Lung microvascular endothelial cell (primary cell): ENCODE measurements at places on chromosomes 7 and 10. TPM values are rescaled to one million over a fixed set of nuclear protein-coding genes. Genes with fewer than 3 reads are reported as not detected.
A peak's percentile ranks its signal among the peaks of the same experiment; 100 is the strongest.

- DNase-seq, result peak; percentile 48
Observed at GRCh38 chr10:35565602-35566081, 39.5 kb upstream of the GJD4 start.

DNA sequence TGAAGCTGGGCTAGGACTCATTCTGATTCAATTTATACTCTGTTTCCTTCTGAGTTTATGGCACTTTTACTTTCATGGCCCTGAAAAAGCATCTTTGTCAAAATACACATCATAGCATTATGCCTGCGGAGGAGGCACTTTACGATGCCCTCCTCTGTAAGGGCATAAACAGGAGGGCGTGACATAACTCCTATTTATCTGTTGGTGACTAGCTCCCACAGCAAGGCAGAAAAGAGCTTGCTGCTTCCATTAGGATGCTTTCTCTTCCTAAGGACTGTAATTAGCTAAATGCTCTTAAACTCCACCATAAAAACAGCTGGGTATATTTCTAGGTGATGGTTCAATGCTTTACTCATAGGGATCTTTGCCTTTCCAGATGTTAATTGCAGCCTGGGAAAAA lies 315.2 kb upstream of the GHITM start:
- DNase-seq, result no peak

The ECHDC3 gene
- total RNA-seq, result 10.2 and 34.5 TPM in 2 replicates

DNA sequence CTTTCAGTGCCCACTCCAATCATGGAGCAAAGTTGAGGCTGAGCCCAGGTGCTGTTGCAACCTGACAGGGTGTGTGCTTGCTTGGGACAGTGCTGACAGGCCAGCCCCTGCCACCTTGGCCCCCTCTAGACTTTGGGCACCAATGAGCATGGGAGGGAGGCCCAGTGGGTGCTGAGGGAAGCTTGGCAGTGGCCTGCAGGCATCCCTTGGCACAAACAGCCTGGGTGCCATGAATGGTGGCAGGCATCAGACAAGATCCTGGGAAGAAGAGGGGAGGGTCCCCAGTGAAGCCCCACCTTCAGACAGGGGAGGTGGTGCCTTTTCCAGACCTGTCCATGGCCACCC lies 214.0 kb downstream of the GPR158 start:
- DNase-seq, result no peak

- no peak for DNase-seq
Observed at GRCh38 chr7:11584406-11585031, 247.5 kb downstream of the THSD7A start.

- peak; percentile 61 for DNase-seq
Observed at GRCh38 chr7:77651575-77652162, 44.6 kb upstream of the RSBN1L start.

DNA sequence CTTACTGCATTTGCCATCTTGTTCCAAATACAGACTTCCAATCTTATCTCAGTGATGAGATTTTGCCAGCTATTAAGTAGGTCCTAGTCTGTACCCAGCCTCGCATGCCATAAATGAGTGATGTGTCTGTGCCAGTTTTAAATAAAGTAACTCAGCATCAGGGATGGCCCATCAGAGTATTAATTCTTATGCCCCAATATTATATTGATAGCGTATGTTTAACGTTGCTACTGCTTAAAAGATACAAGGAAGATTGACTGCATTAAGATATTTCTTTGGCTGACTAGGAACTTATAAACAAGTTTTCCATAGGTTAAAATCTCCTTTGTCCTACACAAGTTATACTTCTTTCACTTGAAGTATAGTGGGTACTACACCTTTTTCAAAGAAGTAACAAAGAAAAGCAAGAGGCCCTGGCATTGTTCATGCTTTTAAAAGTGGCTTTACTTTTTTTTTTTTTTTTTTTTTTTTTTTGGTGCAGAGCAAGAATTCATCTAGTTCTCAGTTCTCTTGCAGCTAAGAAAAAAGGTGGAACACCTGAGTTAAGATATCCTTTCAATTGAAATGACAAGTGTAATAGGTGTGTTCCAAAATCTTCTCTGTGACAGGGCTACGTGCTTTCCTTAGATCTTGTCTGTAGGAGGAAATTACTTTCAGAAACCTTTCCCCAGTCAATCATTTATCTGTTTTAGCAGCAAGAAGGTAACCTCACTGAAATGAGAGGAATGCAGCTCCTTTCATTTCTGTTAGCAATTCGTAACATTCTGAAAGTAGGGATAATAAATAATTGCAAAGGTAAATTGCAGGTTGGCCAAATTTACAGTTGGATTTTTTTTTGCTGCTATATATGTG lies 245.0 kb downstream of the CELF2 start:
- DNase-seq, result no peak

GRCh38 chr7:93062599-93062998 lies 55.2 kb downstream of the SAMD9 start:
- DNase-seq, result no peak

The CTBP2 gene
- total RNA-seq, result 60.6 and 79.6 TPM in 2 replicates

GRCh38 chr7:50300336-50300735 lies 4.2 kb upstream of the IKZF1 start:
- no peak for DNase-seq

DNA sequence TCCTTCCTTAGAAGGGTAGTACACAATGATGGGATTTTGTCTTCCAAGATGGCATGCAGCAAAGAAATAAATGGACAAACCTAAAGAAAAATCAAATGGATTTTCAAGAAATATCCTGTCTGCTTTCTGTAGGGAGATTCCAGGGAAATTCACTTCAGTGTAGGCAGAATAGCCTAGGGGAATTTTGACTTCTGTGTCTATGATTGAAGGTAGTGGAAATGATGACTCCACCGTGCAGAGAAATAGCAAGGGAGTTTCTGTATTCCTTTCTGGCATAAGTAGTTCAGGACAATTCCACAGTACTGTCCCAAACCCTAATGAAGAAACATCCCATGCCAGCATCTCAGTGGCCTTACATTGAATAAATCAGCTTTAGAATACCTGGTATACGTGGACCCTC lies 9.5 kb downstream of the ATOH7 start:
- no peak for DNase-seq

The MSS51 gene
- total RNA-seq, result 0.22 and 0.60 TPM in 2 replicates

GRCh38 chr10:28305553-28305952 lies 2.7 kb upstream of the MPP7 start:
- DNase-seq, result no peak

The CALN1 gene
- total RNA-seq, result under 0.01 and 0.79 TPM in 2 replicates

The ZNF239 gene
- 0.22 and 0.40 TPM in 2 replicates for total RNA-seq

GRCh38 chr10:65950075-65950474 lies 975.8 kb upstream of the LRRTM3 start:
- DNase-seq, result no peak

GRCh38 chr7:133682364-133683181 lies 429.7 kb downstream of the EXOC4 start:
- DNase-seq, result no peak

The TPK1 gene
- total RNA-seq, result 12.6 and 13.7 TPM in 2 replicates

The C10orf105 gene
- total RNA-seq, result not detected in 2 replicates

DNA sequence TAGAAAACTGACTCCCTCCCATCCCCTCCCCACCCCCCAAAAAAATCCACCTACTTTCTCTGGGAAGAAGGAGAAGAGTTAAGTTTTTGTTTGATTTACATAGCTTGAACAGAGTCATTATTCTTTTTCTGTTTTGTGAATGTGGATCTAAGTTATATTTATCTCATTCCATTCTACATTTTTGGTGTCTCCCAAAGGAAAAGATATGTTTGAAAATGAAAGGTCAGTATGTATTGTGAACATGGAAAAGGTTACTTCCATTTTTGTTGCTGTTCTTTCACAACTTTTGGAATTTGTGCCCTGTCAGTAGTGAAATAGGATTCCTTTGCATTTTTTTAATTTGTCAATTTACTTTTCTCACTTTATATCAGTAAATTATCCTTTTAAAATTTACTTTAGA lies 547.9 kb downstream of the SUGCT start:
- DNase-seq, result no peak

GRCh38 chr10:131129544-131129943 lies 182.0 kb downstream of the TCERG1L start:
- DNase-seq, result no peak

The PTF1A gene
- total RNA-seq, result not detected in 2 replicates

- DNase-seq, result no peak
Observed at GRCh38 chr7:20238754-20239324, 21.7 kb upstream of the MACC1 start.

The MINDY4 gene
- 0.40 and 0.65 TPM in 2 replicates for total RNA-seq

- DNase-seq, result no peak
Observed at GRCh38 chr7:159207393-159207792, 62.7 kb upstream of the VIPR2 start.

The PGAM2 gene
- total RNA-seq, result under 0.01 TPM in 1 of 2 replicates, not detected in the other

DNA sequence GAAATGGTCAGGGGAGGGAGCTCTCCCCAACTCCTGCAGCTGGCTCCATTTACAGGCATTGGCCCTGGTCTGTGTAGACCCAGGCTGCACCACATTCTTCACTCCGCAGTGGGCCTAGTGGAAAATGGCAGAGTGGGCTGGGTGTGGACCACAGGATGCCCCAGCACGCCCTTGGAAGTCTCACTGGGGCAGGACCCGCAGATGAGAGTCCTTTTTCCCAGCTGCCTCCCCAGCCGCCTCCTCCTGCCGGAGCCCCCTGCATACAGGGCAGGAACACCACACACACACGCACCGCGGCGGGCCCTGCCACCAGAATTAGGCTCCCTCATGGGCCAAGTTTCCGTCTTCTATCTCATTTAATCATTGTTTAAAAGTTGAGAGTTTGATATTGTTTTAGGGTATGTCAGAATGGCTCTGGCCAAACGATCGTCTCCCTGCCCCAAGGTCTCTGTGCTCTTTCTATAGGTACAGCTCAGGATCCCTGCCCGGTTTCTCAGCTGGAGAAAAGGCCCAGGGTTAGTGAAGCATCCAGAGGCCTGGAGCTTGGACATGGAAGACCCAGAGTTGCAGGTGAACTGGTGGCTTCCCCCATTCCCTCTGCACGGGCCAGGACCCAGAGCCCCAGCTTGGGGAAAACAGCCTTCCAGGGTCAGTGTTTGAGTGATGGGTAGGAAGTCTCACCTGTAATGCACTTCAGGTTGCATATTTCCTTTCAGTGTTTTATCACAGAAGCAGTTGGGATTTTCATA lies 42.0 kb downstream of the ZNF467 start:
- DNase-seq, result no peak

- DNase-seq, result no peak
Observed at GRCh38 chr10:62189131-62189530, 79.5 kb downstream of the RTKN2 start.

The CDK1 gene
- total RNA-seq, result 9.9 and 23.5 TPM in 2 replicates

The BTBD16 gene
- under 0.01 TPM in 1 of 2 replicates, not detected in the other for total RNA-seq

- DNase-seq, result no peak
Observed at GRCh38 chr7:32047801-32048200, 22.4 kb downstream of the PDE1C start.

GRCh38 chr7:71457846-71458590 lies 326.1 kb downstream of the GALNT17 start:
- no peak for DNase-seq

The SNCG gene
- total RNA-seq, result 46.2 and 112 TPM in 2 replicates

DNA sequence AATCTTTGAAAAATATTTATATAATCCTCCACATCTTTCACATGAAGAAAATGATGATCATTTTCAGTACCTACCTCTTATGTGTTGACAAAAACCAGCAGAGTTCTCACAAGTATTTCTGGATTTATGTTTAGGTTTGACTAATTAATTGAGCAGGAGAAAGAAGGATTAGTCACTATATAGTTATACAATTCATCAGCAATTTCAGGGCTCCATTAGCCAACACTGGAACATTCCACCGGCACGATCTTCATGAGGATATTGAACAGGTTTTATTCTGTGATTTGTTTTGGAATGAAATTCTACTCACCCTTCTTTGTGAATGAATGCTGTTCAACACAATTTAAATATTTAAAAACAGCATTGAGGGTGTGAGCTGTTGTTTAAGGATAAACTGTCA lies 163.2 kb downstream of the SEM1 start:
- DNase-seq, result no peak

DNA sequence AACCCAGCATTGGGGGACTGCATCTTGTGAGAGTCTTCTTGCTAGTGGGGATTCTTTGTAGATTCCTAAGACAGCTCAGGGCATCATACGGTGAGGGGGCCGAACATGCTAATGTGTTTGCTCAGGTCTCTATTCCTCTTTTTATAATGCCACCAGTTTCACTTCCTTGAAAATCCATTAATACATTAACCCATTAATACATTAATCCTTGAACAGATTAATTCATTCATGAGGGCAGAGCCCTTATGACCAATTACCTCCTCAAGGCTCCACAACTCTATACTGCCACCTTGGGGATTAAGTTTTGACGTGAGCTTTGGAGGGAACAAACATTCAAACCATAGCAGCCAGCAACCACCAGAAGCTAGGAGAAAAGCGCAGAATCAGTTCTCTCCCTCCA lies 67.2 kb upstream of the POT1 start:
- DNase-seq, result no peak

- no peak for DNase-seq
Observed at GRCh38 chr10:48765039-48765438, 80.4 kb downstream of the WDFY4 start.

The PLCE1 gene
- total RNA-seq, result 0.44 and 2.8 TPM in 2 replicates

The CTAGE6 gene
- under 0.01 and 0.20 TPM in 2 replicates for total RNA-seq

The WDFY4 gene
- under 0.01 and 0.87 TPM in 2 replicates for total RNA-seq

- no peak for DNase-seq
Observed at GRCh38 chr10:69962746-69963135, 89.9 kb upstream of the MACROH2A2 start.

The GNGT1 gene
- not detected in 2 replicates for total RNA-seq

- DNase-seq, result no peak
Observed at GRCh38 chr10:6079044-6079443, 9.8 kb upstream of the RBM17 start.

GRCh38 chr7:36810032-36810431 lies 85.7 kb upstream of the AOAH start:
- no peak for DNase-seq
